ENCODE measurements at places on chromosomes 4 and X.
A peak's percentile ranks its signal among the peaks of the same experiment; 100 is the strongest.

GRCh38 chrX:136021160-136021559 lies 35.9 kb downstream of the SLC9A6 start:
- no peak for DNase-seq

DNA sequence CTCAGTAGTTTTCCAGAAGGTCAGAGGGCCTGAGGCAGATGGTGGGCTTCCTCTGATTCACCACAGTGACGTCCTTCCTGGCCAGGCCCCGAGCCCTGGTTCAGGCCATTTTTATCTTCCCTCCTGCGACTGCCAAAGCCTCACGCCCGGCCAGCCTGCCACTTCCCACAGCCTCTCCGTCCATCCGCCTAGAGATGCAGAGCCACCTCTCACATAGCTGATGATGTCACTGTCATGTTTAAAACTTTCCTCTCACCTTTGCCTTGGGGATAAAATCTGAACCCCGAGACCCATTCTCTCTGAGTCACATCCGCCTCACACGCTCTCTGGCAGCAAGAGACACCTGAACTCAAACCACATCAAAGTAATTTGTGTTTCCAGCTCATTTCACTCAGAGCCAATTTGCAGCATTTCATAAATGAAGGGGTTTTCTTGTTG lies 175.3 kb downstream of the QDPR start:
- no peak for DNase-seq

- DNase-seq = no peak
Observed at GRCh38 chr4:142595222-142595871, 250.8 kb downstream of the INPP4B start.

DNA sequence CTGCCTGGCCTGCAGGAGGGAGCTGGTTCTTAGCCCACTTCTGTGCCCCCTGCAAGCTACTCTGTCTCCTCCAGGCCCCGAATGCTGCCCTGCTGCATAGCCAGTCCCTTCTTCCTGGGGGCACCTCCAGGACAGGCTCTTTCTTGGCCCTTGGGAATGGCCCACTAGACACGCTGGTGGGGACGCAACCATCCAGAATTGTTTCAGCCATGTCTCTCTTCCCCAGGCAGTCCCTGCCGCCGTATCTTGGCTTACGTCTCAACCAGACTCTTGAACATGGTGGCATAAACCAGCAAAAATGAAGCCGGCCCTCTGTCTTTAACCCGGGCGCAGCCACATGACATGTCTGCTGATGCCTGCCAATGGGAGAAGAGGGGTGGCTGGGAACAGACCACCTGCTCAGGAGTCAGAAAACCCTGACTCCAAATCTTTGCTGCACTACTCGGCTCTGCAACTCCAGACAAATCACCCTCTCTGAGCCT lies 9.0 kb downstream of the LRPAP1 start:
- DNase-seq = no peak

DNA sequence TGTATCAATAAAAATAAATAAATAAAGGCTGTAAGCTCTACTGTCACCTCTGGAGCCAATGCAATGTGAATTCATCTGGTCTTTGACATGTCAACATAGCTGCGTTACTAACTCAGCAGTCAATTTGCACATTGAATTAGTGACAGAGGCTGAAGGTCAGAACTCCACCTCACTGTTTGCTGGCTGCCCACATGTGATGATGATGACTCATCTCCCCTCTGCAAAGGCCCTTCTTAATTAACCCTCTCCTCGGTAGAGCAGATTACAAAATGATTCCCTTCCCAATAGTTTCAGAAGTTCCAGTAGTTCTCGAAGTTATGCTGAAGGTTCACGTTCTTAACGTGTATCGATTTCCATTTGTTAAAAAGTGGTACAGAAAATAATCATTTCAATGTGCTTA lies 1626.0 kb upstream of the TENM3 start:
- no peak for DNase-seq

- DNase-seq = no peak
Observed at GRCh38 chr4:109967798-109968520, 55.3 kb downstream of the EGF start.

DNA sequence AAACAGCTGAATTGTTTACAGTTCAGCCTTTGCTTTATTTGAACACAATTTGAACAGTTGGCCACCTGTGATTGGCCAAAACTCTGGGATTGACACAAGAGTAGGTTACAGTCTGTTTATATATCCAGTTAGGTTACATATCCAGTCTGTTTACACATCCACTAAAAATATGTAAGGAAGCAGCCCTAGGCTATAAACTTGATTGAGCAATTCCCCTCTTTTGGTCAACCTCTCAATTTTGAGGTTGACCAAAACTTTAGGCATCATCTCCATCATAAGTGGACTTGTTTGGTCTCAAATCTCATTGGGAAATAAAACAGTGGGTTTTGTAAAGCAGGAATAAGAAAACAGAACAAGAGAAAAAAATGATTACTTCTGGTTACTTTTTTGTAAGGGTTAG lies 190.8 kb downstream of the SPATA18 start:
- DNase-seq = no peak

DNA sequence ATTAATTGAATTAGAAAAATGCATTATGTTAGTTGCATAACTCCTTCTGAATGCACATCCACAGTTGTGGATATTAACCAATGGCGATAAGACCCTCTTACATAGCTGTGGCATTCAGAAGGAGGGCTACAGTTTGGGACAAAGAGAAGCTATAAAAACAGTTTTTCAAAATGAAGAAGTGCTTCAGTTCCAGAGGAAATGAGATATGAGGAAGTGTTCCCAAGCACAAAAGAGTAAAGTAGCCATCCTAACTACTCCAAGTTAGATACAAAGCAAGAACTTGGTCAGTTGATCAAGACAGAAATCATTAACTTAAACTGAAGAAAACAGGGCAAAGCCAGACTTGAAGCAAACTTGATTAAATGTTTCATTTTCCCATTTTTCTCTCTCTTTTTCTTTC lies 17.2 kb upstream of the ADGRL3 start:
- no peak for DNase-seq

DNA sequence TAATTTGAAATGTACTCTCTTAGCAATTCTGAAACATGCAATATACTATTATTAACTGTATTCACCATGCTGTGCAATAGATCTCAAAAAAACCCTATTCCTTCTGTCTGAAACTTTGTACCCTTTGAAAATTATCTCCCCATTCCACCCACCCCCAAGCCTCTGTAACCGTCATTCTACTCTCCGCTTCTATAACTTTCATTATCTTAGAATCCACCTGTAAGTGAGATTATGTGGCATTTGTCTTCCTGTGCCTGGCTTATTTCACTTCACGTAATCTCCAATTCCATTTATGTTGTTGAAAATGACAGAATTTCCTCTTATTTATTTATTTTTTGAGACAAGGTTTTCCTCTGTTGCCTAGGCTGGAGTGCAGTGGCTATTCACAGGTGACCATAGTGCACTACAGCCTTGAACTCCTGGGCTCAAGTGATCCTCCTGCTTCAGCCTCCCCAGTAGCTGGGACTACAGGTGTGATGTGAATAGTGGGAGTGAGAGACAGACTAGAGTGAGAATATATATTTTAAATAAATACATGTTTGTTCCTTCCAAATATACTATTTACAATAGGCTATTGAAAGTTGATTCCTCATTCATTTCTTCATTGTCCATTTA lies 30.5 kb downstream of the VSIG4 start:
- no peak for DNase-seq

GRCh38 chr4:167897116-167897515 lies 195.2 kb upstream of the ANXA10 start:
- no peak for DNase-seq

GRCh38 chr4:137212601-137213000 lies 319.7 kb downstream of the PCDH18 start:
- peak; percentile 68 for DNase-seq

DNA sequence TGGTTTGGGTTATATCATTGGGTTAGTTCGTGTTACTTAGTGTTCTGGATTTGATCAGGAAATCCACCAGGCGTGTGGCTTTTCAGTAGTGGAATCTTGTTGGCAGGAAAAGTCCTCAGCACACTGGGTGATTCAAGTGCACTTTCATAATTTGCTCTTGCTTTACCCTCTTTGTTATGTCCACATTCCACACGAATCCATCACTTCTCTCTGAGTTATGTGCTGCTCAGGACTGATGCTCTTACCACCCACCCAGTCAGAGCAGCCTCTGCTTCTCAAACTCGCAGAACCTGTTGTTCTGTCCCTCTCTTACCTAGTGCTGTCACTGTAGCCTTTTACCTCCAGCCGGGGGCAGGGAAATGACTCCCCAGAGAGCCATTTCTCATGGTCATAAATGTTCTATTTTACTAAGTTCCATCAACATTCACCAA lies 37.2 kb upstream of the SCRG1 start:
- no peak for DNase-seq

DNA sequence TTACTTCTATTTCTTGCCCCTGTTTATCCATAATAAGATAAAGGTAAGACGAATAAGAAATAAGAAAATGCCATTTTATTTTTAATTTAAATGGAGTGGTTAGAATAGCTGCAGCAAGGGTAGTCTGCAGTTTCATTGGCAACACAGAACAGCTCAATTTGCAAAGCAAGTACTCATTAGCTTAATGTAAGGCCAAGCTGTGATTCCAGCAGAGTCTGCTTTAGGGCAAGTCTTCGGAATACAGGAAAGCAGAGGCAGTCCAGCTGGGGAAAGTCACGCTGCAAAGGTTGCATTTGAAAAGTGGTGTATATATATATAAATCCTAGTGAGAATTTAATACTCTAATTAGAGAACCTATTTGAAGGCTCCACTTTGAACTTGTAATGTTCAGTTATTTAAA lies 59.0 kb downstream of the ANXA10 start:
- DNase-seq = no peak

- no peak for DNase-seq
Observed at GRCh38 chr4:181323061-181323460, 920.1 kb upstream of the TENM3 start.

GRCh38 chr4:81214881-81215868 lies at the start of gene PRKG2:
PRKG2 (minus strand) TSS chr4:81215222; CDS start chr4:81205047, 10,175 bp downstream.
- no peak for DNase-seq

DNA sequence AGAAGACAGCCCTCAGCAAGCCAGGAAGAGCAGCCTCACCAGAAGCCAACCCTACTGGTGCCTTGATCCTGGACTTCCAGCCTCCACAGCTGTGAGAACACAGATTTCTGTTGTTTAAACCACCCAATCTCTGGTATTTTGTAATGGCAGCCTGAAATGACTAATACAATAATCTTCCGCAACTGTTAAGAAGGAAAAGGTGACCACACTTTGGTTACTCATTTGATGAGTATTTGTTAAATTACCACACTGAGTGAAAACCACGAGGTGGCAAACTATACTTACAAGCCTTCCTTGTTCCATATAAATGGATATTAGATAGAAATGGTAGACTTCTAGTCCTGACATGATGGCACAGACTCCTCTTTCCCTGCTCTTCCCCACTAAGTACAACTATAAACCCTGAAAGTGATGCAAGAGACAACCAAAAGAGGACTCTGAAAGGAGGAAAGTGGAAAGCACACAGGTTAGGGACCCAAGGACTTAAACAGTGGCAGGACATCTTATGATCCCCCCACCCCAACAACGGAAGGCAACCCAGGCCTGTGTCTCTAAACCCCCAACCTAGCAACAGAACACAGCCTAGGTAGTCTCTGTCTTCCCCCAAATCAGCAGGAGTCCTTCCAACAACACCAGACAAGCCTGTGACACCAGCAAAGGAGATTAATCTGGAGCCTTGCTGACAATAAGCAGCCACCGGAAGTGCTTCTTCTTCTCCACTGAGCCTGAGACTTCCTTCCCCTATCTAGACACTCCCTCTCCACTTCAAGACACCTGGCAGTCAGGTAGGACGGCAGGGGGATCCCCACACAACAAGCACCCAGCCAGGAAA lies 12.3 kb downstream of the ZNF182 start:
- DNase-seq = no peak

GRCh38 chr4:94216394-94216793 lies 8.7 kb downstream of the SMARCAD1 start:
- DNase-seq = no peak

- DNase-seq = no peak
Observed at GRCh38 chr4:38914854-38915253, 47.2 kb downstream of the FAM114A1 start.

- DNase-seq = no peak
Observed at GRCh38 chrX:17077361-17077760, 130.9 kb downstream of the REPS2 start.

- no peak for DNase-seq
Observed at GRCh38 chr4:90769251-90769650, 642.1 kb downstream of the CCSER1 start.

- DNase-seq = no peak
Observed at GRCh38 chrX:42973321-42973720, 195.4 kb upstream of the PPP1R2C start.

DNA sequence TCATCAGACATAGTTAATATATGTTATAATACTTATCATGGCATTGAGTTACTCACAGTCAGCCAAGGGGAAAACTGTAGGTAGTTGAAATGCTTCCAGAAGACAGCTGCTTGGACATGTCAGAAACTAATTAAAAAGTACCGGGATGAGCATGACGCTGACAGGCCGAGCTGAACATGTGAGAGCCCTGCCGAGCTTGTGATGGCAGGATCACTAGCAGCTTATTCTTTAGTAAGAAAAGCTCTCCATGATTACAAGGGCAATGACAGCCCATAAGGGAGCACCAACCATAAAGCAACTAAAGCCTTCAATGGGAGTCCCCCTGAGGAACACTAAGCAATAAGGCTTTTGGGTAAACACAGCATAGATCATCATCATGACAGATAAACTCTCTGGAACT lies 435.6 kb downstream of the TLL1 start:
- DNase-seq = no peak
